ENCODE measurements at places on chromosomes 3 and 15.

GRCh38 chr3:113441051-113441770, at the start of gene CFAP44:
Gene CFAP44, minus strand, starts transcription at chr3:113441493. Its CDS starts 7,829 bp downstream, at chr3:113433664.
- peak; percentile 41 for DNase-seq

DNA sequence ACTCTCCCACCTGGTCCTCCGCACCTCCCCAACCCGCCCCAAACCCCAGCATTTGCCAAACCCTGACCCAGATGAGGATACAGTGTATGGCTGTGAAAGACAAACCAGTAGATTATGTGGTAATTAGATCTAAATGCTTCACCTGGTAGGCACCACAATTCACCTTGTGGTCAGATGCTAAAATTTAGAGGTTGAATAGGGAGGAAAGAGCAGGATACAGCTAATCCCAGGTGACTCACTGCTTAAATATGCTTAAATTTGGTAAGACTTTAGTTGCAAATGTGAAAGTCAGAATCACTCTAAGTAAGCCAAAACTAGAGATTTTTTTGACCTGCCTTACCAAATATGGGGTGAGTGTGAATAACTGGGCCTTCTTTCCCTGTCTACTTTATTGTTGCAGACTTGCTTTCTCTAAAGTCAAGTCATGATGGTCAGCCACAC, 105.5 kb downstream of the MME start:
- DNase-seq: peak; percentile 12

DNA sequence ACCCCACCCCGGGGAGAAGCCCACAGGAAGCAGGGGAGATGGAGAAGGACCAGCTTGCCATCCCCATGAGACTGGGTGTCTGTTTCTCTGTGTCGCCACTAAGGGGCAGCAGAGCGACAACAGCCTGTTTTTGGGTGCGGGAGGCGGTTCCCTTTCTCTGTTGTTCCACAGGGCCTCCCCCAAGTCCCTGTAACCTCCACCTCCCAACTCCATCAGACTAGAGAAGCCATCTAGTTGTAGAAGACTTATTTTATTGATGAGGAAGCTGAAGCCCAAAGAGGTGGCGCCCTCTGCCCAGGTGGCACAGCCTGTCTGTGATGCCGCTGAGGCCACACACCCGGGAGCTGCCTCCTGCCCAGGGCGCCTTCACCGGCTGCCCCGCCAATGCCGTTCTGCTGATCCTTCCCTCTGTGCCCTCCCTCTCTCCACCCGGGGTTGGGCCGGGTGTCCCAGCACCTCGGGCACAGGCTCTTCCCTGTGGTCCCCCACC, 3.9 kb upstream of the CCDC9B start:
- DNase-seq: no peak

GRCh38 chr15:75023872-75024636, 664 bp downstream of the PPCDC start:
- DNase-seq: peak; percentile 18

GRCh38 chr15:88794001-88794400, 9.2 kb upstream of the ACAN start:
- no peak for DNase-seq

DNA sequence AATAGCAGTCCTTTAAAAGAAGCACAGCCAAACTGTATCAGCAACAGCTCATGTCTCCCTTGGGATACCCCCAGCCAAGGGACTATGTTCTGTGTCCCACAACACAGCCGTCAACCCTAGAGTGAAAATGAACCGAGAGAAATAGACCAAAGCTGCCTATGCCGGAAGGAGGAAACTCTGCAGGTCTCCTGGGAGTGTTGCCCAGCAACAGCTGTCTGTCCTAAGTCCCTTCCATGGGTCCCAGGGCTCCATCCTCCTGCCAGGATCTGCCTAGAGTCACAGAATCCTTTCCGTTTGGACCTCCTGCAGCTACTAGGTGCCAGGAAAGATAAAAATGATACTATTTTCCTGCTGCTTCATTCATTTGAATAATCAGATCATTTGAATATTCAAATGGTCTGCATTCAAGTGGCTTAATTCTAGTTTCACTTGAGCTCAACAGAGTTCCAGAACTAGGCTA, 53.1 kb downstream of the TRANK1 start:
- DNase-seq: no peak

GRCh38 chr3:119161240-119161639, 12.2 kb upstream of the UPK1B start:
- DNase-seq: peak; percentile 65

DNA sequence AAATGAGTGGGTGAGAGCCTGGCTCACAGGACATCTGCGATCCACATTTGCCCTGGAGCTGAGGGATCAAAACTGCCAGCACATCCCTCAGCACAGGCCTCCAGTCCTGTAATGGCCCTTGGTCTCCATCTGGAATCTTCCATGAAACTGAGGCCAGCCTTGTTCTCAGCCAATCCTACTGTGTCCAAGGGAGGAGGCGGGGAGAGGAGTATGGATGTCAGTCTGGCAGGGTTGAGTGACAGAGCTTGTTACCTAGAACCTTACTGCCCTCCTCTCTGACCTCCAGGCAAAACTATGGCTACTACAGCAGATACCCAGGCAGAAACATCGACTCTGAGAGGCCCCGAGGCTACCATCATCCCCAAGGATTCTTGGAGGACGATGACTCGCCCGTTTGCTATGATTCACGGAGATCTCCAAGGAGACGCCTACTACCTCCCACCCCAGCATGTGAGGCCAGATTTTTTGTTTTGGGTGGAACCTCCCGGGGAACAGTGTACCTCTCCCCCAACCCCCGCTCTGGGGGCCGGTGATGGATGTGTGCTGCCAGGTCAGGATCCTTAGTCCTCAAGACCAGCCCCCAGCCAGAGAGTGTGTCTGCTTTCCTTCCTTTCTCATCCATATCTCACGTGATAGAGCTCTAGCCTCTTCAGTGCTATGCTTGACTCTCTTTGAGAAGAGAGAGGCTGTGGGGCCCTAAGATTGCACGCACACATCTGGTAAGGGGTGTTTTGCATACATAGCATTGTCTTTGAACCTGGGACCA, 41.3 kb downstream of the CHDH start:
- DNase-seq: peak; percentile 66

- no peak for DNase-seq
Observed at GRCh38 chr3:160968761-160969160, 136.4 kb downstream of the B3GALNT1 start.

DNA sequence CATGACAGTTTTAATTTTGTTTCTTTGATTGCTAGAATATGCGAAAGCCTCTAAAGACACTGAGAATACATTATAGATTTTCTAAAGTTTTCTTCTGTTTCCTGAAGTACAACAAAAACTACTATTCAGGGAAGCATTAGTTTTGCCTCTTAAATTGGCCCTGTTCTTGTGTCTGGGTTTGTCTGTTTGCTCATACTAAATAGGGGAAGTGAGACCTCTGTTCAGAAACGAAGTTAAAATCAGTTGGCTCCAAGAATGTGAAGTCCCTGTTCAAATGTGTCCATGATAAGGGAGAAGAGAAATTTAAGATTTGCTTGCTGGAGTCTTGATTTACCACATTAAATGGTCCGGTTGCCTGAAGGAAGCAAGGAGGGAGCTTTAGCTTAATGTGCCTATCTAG, 327.3 kb upstream of the GBE1 start:
- DNase-seq: no peak

DNA sequence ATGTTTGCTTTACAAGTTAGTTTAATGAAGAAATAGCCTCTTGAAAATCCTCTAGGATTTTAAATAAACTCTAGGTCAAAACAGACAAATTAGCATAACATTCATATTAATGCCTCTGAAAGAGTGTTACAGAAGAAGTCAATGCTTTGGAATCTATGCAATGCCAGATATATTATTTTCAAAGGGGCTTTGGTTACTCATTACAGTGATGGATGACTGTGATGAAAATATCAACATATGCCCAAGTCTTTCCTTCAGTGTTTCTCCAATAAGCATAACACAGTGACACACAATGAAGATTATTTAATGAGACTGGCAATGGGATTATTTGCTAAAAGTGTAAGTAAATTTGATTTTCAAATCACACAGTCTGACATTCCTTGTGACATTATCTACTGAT, 1247.2 kb downstream of the ROBO2 start:
- DNase-seq: no peak

DNA sequence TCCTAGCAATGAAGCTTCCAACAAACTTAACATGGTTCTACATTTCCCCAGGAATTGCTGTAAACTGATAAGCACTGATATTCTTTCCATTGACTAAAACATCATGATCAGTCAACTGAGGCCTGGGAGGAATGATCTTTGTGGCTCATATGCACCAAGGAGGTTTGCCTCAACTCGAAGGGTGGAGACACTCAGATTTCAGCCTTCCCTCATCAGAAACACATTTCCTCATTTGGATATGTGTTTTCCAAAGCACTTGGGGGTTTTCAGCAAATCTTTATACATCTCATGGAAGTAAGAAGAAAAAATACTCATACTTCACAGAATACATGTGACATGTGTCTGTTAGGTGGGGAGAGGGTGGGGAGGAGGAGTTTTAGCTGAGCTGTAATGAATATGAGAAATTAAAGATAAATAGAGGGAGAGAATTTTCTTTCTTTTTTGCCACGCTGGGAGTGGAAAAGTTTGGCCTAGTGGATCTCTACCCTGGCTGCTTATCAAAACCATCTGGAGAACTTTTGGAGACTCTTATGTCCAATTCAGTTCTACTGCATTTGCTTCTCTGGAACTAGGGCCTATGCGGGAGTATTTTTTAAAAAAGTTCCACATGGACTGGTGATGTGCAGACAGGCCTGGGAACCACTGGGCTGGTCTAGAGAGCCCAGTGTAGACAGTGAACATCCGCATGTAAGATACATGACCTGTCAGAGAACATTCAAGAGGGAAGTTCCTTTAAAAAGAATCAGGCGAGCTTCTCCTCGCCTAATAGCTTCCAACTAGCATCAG, 301.0 kb upstream of the ICE2 start:
- DNase-seq: no peak

DNA sequence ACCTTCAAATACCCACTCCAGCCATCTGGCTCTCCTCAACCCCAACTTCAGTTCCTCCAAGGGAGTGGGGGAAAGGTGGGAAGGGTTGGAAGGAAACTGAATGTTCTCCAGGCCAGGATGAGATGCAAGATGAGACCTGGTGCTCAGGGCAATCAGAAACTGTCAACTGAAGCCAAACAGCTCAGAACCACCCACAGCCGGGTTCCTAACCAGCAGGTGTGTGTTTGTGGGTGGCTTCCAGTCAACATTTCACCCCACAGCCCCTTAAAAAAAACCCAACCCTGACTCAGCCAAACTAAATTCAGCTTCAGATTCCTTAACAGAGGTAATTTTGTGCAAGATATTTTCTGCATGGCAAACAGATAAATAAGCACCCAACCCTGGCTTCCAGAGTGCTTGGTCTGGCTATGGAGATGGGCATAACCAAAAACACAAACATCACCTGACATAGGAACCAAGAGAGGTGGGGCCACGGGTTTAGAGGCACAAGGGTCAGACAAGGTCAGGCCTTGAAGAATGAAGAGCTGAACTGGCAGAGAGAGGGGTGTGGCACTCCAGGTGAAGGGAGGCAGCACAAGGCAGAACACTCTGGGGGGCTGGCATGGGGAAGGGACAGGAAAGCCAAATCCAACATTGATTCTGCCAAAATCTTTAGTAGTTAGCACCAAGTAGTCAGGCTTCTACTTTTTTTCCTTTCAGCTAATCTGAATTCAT, 34.7 kb downstream of the ZNF445 start:
- DNase-seq: no peak

Measured in bronchial epithelial cell (primary cell).